ENCODE measurements at places on chromosomes 7 and 10.

DNA sequence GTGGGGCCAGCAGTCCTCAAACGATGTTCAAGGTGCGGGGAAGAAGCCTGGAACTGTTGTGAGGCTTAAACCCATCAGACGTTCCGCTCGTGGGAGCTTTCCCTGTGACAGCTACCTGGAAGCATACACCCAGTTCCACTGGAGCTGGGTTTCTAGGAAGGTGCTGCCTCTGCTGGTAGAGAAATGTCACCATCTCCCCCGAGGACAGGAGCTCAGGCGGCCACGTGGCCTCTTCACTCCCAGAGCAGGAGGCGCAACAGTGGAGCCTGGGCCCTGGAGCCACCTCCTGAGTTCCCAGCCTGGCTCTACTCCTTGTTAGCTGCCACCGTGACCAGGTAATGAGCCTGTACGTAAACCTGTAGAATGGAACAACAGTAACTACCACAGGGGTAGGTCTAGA is 156.1 kb downstream of the ADARB2 start:
- DNase-seq: no peak

DNA sequence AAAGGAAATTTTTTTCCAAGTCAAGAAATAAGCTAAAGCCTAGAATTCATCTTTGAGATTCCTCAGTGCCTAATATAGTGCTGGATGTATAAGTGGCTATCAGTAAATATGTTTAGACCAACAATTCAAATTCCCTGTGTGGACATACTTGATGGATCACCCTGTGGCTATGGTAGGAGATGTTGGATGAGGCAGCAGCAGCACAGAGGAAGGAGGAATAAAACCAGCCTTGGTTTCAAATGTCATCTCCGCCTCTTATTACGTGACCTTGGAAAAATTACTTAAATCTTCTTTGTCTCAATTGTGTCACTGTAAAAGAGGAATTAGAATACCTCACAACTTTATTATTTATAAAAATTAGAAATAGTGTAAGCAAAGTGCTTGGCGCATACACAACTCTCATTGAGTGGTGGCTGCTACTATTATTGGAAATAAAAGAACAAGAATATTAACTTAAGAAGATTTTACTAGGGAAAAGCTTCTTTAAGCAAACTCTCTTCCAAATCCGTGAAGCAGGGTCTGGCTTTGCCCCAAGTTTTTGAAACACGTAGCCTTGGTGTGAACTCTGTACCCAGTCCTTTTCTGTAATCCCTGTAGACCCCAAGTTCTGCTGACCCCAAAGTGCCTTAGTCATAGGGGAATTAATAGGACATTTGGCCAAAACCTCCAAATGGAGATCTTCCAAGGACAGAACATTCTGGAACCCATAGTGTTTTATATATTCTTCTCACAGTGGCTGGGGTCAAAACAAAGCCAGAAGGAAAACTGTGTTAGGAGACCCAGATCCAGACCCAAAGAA is 283.8 kb downstream of the PTEN start:
- DNase-seq: no peak

GRCh38 chr7:129757991-129758390 is 146.5 kb downstream of the NRF1 start:
- DNase-seq: no peak

DNA sequence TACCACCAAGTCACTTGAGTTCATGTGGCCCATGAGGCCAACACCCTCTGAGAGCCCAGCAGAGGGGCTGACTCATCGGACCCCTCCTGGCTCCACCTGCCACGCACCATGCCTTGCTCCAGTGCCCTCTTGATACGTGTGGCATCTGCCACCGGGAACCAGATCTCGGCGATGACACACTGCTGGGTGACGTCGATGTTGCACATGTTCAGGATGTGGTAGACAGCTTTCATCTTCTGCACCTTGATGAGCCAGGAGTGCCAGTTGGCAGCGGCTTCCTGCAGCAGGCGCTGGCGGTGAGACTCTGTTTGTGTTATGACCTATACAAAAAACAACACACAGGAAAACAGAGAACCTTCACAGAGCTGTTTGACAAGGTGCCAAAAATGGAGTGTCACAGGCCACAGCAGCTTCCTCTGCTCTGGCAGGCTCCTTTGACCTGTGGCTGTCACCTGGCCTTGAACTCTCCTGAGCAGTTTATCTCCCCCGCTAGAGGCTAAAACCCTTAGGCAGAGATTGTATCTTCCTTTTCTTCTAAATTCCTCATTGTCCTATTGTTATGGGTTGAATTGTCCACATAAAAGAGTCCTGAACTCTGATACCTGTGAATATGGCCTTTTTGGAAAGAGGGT is 45.2 kb upstream of the TMEM213 start:
- DNase-seq: no peak

DNA sequence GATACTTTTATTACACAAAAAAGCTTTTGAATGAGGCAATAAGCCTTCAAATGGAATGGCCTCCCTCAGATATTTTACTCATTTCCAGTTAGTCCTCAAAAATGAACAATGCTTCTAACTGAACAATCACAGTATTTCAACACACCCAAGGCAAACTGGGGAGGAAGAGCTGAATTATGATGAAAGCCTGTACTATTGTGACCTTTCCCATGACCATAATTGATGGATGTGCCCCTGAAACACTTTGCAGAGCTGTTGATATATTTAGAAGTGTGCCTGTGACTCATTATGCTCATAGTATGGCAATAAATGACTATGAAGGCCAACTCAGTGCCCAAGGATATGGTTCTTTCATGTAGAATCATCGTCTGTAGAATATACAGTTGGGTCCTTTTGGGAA is 248.1 kb downstream of the AHR start:
- no peak for DNase-seq

GRCh38 chr10:98269435-98269912 is 1.5 kb upstream of the LOXL4 start:
- no peak for DNase-seq

GRCh38 chr7:79736418-79736817 is 283.0 kb upstream of the MAGI2 start:
- DNase-seq: no peak

DNA sequence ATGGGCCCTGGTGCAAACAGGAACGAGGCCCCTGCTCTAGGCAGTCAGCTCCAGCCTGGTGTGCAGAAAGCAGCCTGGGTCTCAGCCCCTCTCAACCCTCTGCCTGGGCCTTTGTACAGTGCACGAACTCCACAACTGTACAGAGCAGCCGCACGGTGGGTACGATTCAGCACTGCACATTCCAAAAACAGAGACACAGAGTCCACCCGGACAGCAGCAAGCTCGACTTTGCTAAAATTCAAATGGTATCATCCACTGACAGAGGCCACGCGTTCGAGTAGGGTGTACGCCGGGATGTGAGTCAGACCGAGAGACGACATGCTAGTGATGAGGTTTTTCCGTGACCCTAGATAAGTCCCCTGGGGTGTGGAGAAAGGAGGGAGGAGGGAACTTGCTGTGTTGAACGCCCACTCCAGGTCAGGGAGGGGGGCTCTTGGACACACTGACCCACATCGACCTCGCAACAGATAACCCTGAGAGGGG is 65.6 kb upstream of the PDGFA start:
- no peak for DNase-seq

DNA sequence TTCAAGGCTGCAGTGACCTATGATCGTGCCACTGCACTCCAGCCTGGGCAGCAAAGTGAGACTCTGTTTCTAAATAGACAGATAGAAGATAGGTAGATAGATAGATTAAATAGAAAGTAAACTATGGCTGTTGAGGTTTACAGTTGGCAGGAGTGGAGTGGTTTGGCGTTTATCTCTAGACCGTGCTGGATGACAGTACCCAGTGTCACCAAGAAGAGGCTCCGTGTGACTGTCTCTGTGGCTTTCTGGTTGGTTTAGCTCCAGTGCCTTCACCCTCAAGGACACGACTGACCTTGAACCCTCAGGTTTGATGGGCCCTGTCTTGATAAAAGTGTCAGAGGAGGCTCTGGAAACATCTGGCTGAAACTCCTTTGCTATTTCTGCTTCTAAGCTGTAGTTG is 31.7 kb downstream of the CHST12 start:
- no peak for DNase-seq

- DNase-seq: no peak
Observed at GRCh38 chr10:74145133-74145532, 5.5 kb downstream of the AP3M1 start.

DNA sequence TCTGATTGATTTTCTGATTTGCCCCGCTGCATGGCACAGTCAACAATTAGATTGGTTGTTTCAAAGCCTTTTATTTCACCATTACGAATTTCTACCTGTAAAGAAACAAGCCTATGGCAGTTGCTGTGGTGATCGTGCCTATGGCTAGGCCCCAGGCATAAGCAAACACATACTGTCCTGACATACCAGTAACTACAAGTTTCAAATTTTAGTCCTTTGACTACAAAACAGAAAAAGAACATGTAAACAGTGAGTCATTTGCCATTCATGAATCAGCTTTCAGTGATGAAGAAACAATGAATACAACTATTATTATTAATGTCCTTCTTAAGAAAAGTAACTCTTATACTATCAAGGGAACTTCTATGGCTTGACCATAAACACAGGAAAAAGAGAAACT is 168.0 kb upstream of the LRRN3 start:
- DNase-seq: no peak

GRCh38 chr7:140940898-140941297 is 16.2 kb upstream of the BRAF start:
- no peak for DNase-seq

- no peak for DNase-seq
Observed at GRCh38 chr10:86644794-86645445, 9.4 kb upstream of the OPN4 start.

DNA sequence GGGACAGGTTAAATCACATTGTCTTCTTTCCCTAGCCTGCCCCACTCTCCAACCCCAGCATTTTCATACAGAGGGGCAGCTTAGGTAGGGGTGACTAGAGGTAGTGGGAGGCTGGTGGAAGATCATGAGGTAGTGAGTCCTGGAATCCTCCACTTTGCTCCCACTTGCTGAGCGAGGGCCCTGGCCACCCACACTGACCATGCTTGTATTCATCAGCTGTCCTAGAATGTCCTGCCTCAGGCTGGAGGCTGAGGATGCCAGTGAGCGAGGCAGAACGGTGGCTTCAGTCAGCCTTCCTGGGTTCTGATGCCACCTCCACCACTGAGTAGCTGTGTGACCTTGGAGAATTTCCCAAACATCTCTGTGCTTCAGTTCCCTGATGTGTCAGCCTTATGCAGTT is 34.6 kb upstream of the PFKFB3 start:
- no peak for DNase-seq

GRCh38 chr7:142263598-142264380 is 5.9 kb upstream of the PRSS58 start:
- no peak for DNase-seq

GRCh38 chr7:136103545-136104268 is 126.5 kb upstream of the MTPN start:
- DNase-seq: no peak

- DNase-seq: no peak
Observed at GRCh38 chr7:95550546-95550945, 45.8 kb downstream of the PDK4 start.
